Central memory CD8-positive, alpha-beta T cell (primary cell): ENCODE measurements at places on chromosomes 6 and 20.

- peaks cover 30% of the 10 kb centered on the region for H3K27me3 ChIP-seq
- H3K36me3 ChIP-seq: no peaks in the 10 kb centered on the region
- H3K4me1 ChIP-seq: no peaks in the 10 kb centered on the region
- H3K4me3 ChIP-seq: no peak overlapping the region
- no peak for DNase-seq
Observed at GRCh38 chr6:12813321-12813720, 96.8 kb downstream of the PHACTR1 start.

DNA sequence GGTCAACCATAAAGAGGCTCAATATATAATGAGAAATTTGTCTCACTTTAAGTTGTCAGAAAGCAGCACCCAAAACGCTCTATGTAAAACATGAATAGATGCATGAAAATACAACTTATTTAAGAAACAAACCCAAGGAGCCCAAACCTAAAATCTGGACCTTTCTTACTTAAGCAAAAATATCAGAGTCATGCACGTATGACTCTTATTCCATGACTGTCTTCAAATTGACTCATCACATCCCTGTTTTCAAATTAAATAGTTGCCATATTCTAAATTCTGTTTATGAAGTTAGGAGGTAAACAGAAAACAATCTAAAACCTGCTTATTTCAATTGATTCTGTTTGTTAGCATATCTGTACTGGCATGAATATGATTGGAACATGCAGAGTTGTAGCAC is 42.1 kb downstream of the ANKRD6 start:
- no peak for DNase-seq
- H3K4me1 ChIP-seq: peaks cover 17% of the 10 kb centered on the region
- H3K4me3 ChIP-seq: peak overlapping the region; percentile 59
- H3K27me3 ChIP-seq: no peaks in the 10 kb centered on the region
- H3K27ac ChIP-seq: peak overlapping the region; percentile 23

GRCh38 chr20:34127792-34128191 is 15.7 kb upstream of the EIF2S2 start:
- H3K4me3 ChIP-seq: no peak overlapping the region
- peaks cover 6% of the 10 kb centered on the region for H3K4me1 ChIP-seq
- no peak overlapping the region for H3K27ac ChIP-seq
- DNase-seq: no peak
- peaks cover 52% of the 10 kb centered on the region for H3K27me3 ChIP-seq
- peaks cover 5% of the 10 kb centered on the region for H3K36me3 ChIP-seq

GRCh38 chr6:148222846-148223245 is 119.8 kb upstream of the SASH1 start:
- H3K27me3 ChIP-seq: peaks cover 31% of the 10 kb centered on the region

- no peaks in the 10 kb centered on the region for H3K27me3 ChIP-seq
- H3K27ac ChIP-seq: no peak overlapping the region
- no peaks in the 10 kb centered on the region for H3K36me3 ChIP-seq
- DNase-seq: no peak
- no peak overlapping the region for H3K4me3 ChIP-seq
Observed at GRCh38 chr6:12369781-12370262, 79.7 kb downstream of the EDN1 start.

- no peak for DNase-seq
- H3K4me1 ChIP-seq: peaks cover 45% of the 10 kb centered on the region
- H3K4me3 ChIP-seq: no peak overlapping the region
- H3K27me3 ChIP-seq: no peaks in the 10 kb centered on the region
- H3K36me3 ChIP-seq: peaks cover 26% of the 10 kb centered on the region
- no peak overlapping the region for H3K27ac ChIP-seq
Observed at GRCh38 chr6:31544676-31545075, 1.7 kb downstream of the ATP6V1G2 start.

- no peaks in the 10 kb centered on the region for H3K4me1 ChIP-seq
- DNase-seq: no peak
- no peak overlapping the region for H3K4me3 ChIP-seq
- no peak overlapping the region for H3K27ac ChIP-seq
- no peaks in the 10 kb centered on the region for H3K27me3 ChIP-seq
Observed at GRCh38 chr20:12056839-12057238, 139.1 kb downstream of the BTBD3 start.

GRCh38 chr20:62835931-62836861 is 19.3 kb downstream of the COL9A3 start:
- no peaks in the 10 kb centered on the region for H3K36me3 ChIP-seq
- no peak overlapping the region for H3K27ac ChIP-seq

GRCh38 chr6:136791296-136792094 is 782 bp downstream of the MAP3K5 start:
- peak overlapping the region; percentile 93 for H3K27ac ChIP-seq
- peaks cover 48% of the 10 kb centered on the region for H3K4me1 ChIP-seq
- peaks cover 13% of the 10 kb centered on the region for H3K36me3 ChIP-seq
- peak overlapping the region; percentile 99 for H3K4me3 ChIP-seq
- no peak for DNase-seq
- no peaks in the 10 kb centered on the region for H3K27me3 ChIP-seq

GRCh38 chr6:15763837-15764236 is 101.0 kb upstream of the DTNBP1 start:
- H3K27me3 ChIP-seq: peaks cover 27% of the 10 kb centered on the region
- H3K4me1 ChIP-seq: no peaks in the 10 kb centered on the region
- H3K36me3 ChIP-seq: no peaks in the 10 kb centered on the region
- H3K27ac ChIP-seq: no peak overlapping the region
- H3K4me3 ChIP-seq: no peak overlapping the region

DNA sequence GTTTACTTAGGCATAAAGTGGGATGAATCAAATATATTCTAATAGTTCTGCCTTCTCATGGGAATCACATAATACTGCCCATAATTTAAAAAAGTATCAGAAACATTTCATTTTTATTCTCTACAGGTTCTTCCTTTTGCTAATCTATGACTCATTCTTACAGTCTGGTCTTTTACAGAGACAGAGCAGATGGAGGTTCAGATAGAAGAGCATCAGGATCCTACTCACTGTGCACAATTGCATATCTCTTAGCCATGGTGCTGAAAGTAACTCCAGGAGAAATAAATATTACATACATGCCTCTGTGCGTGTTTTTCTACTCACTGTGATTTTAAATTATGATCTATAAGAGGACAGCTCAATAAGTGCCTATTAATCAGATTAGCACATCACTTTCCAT is 16.3 kb upstream of the OR2B6 start:
- peaks cover 63% of the 10 kb centered on the region for H3K27me3 ChIP-seq
- no peak for DNase-seq
- no peak overlapping the region for H3K4me3 ChIP-seq
- peaks cover 1% of the 10 kb centered on the region for H3K36me3 ChIP-seq
- H3K27ac ChIP-seq: no peak overlapping the region

GRCh38 chr6:20931093-20931492 is 396.8 kb downstream of the CDKAL1 start:
- H3K4me3 ChIP-seq: no peak overlapping the region
- H3K27me3 ChIP-seq: no peaks in the 10 kb centered on the region
- DNase-seq: no peak
- no peaks in the 10 kb centered on the region for H3K4me1 ChIP-seq
- H3K36me3 ChIP-seq: peaks cover 4% of the 10 kb centered on the region

DNA sequence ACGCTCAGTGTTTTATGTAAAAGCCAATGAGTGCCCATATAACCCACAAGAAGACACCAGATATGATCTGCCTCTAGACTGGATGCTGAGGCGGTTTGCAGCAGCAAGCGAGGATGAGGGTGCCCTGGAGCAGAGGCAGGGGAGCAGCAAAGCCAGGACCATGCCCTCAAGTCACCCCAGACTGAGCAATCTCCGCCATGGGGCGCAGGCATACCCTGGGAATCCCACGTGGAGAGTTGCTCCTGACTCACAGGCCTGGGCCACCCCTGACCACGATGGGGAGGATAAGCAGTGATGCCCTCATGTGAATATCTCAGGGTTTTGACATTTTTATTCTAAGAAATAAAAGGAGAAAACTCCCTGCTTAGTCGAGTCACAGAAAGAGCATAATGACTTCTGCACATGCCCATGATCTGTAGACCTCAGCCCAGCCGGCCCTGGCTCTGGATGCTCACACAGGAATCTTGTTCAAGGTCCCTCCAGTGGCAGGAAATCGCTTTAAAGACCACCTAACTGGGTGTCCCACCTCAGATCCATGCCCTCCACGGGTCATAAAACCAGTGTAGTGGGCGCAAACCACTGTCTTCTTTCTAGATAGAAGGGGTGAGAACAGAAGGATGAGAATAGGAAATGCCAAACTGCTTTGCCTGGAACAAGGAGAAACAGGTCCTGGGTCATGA is 138.3 kb upstream of the SNX9 start:
- H3K36me3 ChIP-seq: no peaks in the 10 kb centered on the region
- no peaks in the 10 kb centered on the region for H3K4me1 ChIP-seq
- DNase-seq: no peak
- no peak overlapping the region for H3K4me3 ChIP-seq

DNA sequence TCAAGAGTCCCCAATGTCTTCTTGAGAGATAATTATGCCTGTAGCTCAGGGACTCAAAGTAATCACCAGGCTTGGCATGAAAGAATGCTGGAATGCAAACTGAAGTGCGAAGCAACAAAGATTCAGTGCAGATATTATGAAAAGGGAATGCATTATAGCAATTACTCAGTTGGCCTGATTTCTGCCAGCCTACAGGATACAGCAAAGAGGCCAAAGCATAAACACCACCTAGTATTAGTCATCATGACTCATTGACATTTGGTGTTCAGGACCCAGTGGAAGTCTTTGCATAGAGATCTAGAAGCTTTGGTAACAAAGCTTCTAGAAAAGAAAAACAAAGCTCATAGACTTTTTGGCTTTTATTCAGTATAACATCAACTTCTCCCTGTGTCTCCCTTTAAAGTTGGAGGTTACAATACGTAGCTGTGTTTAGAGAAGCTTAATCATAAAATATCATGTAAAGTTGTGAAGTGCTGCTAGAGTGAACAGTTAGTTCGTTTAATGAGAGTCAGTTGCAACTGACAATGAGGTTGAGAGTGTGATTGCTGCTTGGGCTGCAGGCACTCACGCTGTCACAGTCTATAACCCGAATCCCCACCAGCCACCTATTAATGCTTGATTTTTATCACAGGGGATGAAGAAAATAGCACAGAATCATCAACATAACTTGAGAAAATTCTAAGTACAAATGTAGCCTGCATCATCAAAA is 932.7 kb downstream of the TFAP2A start:
- H3K27me3 ChIP-seq: no peaks in the 10 kb centered on the region
- H3K36me3 ChIP-seq: no peaks in the 10 kb centered on the region
- DNase-seq: no peak
- H3K27ac ChIP-seq: no peak overlapping the region
- no peaks in the 10 kb centered on the region for H3K4me1 ChIP-seq

GRCh38 chr6:13035606-13036005 is 292.7 kb downstream of the TBC1D7 start:
- H3K4me3 ChIP-seq: no peak overlapping the region
- H3K36me3 ChIP-seq: no peaks in the 10 kb centered on the region
- H3K4me1 ChIP-seq: no peaks in the 10 kb centered on the region
- H3K27me3 ChIP-seq: peaks cover 36% of the 10 kb centered on the region
- DNase-seq: no peak
- H3K27ac ChIP-seq: no peak overlapping the region

DNA sequence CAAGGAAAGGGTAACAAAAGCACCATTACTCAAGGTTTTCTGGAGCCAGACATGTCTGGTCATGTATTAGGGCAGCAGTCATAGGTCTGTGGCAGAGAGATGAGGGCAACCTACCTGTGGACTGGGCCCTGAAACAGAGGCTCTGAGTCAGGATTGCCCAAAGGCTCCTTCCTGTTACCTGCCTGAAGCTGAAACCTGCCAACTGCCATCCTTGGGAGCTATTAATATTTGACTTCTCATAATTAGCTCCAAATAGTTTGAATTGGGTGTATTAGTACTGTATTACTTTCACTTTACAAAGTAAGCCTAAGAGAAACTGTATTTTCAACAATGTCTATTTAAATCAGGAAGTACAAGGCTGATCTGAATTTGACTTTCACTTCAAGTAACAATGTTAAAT is 72.0 kb upstream of the TBX18 start:
- H3K27ac ChIP-seq: no peak overlapping the region
- H3K27me3 ChIP-seq: no peaks in the 10 kb centered on the region
- H3K4me1 ChIP-seq: no peaks in the 10 kb centered on the region
- H3K4me3 ChIP-seq: no peak overlapping the region

DNA sequence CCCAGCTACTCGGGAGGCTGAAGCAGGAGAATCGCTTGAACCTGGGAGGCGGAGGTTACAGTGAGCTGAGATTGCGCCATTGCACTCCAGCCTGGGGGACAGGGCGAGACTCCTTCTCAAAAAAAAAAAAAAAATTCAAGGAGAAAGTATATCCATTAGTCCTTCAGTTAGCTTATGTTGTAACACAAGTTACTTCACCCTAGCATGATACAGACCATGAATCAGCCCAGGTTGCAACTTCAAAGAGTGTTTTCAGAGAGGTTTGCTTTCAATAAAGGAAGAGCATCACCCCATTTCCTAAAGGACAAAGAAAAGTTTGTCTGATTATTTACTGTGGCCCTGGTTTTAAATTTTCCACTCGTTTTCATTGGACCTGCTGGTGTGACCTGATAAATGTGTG is 73.0 kb downstream of the SERAC1 start:
- H3K4me1 ChIP-seq: no peaks in the 10 kb centered on the region
- H3K27ac ChIP-seq: no peak overlapping the region
- peaks cover 17% of the 10 kb centered on the region for H3K36me3 ChIP-seq
- H3K4me3 ChIP-seq: no peak overlapping the region

DNA sequence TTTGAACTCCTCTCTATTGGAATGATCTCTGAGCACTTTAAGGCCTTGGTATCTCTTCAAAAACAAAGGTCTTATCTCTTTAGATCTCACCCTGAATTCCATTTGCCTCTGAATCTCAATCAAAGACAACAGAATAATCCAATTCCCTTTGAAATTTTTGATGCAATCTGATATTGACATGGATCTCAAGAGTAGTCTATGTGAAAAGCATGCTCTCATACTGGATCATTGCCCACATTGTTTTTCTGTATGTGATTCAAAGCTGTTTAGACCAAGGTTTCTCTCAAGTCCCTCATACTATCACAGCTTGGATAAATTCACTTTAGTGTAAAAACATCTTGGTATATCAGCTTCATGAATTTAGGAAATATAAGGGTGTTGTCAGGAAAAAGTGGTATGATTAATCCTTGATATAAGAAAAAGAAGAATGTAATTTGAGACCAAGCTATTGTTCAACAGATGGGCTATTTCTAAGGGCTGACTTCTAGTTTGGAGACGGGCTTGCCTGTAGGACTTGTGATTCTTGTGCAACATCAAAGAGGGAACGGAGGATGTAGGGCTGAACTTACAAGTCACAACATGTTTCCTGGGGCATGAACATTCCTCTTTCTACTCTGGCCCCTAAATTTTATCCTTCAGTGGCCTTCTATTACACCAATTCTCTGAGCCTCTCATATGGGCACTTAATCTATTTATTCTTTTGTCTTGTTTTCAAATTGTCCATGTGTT is 77.9 kb upstream of the CITED2 start:
- no peak overlapping the region for H3K4me3 ChIP-seq
- H3K27ac ChIP-seq: no peak overlapping the region
- DNase-seq: no peak
- no peaks in the 10 kb centered on the region for H3K4me1 ChIP-seq
- H3K27me3 ChIP-seq: no peaks in the 10 kb centered on the region
- H3K36me3 ChIP-seq: no peaks in the 10 kb centered on the region
